ENCODE measurements at places on chromosomes 16 and 17.

DNA sequence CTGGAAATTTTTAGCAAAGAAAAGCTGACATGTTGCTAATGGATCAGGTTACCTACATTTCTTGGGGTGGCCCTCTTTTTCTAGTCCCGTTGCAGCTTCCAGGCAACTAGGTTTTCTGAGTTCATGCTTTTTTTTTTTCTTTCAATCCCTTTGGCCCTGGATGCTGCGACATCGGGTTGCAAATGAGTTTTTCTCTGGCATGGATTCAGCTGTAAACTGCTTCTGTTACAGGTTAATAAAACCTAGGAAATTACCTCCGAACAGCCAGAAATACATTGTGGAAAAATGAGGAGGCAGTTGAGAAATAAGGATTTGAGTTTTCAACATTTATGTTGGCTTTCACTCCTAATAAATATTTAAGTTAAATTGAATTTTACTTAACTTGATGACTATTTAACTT lies 149.8 kb upstream of the MAF start:
- no peak for DNase-seq

- DNase-seq: no peak
Measured at GRCh38 chr16:59179446-59180082, 445.4 kb upstream of the GOT2 start.

DNA sequence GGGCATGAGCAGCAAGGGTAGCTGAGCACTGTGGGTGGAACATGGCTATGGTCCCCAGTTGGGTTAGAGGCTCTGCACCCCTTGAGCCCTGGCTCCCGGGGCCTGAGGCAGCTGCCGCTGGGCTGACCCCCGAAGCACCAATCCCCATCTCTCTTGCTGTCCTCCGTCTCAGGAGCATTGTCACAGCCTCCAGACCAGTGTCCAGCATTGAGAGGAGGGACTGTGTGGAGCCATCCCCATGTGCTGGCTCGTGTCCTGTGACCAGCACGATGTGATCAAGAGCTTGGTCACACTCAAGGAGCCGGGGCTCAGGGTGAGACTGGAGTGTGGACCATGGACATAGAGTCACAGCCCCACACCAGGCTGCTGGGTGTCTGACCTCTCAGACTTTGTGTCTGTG lies 2.9 kb downstream of the SMTNL2 start:
- no peak for DNase-seq

GRCh38 chr16:72649254-72649944 lies 398.5 kb downstream of the ZFHX3 start:
- DNase-seq: no peak

DNA sequence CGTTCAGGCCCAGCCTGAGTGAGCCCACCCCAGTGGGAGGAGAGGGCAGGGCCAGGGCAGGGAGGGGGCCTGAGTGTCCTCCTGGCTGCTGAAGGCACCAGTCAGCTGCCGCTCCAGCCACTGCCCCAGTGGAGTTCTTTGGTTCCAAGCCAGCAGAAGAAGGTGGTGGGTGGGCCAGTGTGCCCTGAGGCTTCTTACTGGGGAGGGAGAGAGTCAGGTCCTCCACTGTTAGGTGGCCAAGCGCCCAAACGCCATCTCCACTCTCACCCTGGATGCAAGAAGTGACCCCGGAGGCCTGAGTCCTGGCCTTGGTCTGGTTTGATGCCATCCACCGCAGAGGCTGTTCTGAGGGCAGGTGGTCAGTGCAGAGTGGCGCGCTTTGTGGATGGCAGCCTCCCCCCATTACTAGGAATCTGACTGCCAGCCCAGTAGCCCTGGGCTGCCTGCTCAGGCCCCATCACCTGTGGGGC lies 2.2 kb downstream of the RNF213 start:
- no peak for DNase-seq
